ENCODE measurements at places on chromosomes 7 and 10.

GRCh38 chr10:11638055-11638698, 26.7 kb upstream of the USP6NL start:
- DNase-seq, result no peak

DNA sequence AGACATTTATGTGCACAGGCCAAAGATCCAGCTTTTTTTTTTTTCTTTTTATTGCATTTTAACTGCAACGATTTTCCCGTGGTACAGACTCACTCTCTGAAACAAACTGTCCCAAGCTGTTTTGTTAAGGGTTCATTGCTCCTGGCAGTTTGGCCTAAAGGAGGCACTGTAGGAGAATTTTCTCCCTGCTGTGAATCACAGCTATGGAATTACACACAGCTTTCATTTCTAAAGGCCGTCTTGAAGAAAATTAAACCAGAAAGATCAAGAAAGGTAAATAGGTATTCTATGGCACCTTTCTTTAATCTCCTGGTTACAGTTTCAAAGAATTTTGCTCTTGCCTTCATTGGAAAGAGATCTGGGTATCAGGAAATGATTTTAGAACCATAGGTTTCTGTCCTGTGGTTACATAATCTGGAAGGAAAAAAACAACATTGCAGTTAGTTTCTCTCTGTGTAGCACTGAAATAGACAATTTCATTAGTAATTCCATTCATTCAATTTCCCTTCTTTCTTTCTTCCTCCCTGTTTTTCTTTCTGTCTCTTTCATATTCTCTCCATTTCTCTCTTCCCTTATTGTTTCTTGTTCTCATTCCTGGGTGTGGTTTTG, 51.2 kb downstream of the PDK4 start:
- peak; percentile 48 for DNase-seq

DNA sequence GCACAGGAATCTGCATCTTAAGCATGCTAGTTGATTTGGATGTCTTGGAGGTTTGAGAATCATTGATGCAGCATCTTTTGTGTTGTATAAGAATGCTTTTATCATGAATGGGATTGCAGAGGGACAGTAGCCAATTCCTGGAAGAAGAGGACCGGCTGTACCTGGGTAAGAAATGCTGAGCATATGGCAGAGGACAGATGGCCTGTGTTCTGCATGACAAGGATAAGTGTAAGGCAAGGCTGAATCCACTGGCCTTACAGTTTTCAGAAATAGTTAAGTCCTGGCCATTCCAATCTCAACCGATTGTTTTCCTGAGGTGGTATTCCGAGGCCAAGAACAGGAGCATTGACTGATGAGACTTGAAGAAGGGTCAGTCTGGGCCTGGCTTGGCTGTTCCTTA, 24.4 kb upstream of the KBTBD2 start:
- DNase-seq, result no peak

DNA sequence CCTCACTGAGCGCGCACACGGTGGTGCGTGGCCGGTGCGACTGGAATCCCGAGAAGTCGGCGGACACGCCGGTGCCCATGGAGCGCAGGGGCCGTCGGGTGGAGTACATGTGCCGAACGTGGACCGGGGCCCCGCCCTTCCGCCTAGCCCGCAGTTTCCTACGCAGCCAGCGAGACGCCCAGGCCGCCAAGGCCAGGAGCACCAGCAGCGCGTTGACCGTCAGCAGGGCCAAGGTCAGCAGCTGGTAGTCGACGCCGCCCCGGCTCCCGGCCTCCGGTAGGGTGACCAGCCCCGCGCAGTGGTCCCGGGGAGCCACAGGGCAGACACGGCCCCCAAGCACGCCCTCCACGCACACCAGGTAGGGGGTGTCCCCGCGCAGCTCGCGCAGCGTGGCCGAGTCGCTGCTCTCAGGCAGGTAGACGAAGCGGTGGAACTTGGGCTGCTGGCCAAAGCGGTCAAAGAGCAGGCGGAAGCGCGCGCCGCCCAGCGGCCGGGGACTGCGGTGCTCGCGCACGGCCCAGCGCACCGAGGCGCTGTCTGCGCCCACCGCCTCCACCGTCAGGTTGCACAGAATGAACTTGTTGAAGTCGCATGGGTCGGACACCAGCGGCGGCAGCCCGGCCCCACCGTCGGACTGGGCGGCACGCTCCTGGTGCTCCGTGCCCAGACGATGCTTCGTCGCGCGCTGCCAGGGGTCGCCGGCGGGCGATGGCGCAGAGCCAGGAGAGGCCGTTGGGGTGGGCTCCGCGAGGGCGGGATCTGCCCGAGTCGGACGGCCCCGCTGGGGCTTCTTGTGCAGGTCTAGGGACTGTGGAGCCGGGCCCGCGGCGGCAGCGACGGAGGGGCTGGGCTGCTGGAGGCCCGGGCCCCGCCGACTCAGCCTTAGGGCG, 2.2 kb downstream of the TRIL start:
- peak; percentile 42 for DNase-seq

DNA sequence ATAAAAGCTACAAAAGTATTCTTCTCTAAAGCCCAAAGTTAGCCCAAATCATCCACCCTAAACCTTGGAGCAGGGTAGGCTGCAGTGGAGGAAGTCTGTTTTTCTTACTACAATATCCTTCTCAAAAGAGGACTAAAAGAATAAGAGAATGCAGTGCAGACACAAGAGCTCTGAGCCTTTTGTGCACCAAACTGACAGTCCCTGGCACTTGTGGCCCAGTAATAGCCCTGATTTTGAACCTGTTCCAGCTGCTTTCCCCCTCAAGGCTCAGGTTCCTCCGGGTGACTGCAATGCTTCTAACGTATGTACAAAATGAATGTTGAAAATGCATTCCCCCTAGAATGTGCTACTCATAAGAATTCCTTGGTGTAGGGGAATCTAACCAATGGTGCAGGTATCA, 154.4 kb downstream of the JAZF1 start:
- DNase-seq, result no peak

GRCh38 chr10:22278441-22278782, 37.8 kb upstream of the COMMD3 start:
- no peak for DNase-seq

DNA sequence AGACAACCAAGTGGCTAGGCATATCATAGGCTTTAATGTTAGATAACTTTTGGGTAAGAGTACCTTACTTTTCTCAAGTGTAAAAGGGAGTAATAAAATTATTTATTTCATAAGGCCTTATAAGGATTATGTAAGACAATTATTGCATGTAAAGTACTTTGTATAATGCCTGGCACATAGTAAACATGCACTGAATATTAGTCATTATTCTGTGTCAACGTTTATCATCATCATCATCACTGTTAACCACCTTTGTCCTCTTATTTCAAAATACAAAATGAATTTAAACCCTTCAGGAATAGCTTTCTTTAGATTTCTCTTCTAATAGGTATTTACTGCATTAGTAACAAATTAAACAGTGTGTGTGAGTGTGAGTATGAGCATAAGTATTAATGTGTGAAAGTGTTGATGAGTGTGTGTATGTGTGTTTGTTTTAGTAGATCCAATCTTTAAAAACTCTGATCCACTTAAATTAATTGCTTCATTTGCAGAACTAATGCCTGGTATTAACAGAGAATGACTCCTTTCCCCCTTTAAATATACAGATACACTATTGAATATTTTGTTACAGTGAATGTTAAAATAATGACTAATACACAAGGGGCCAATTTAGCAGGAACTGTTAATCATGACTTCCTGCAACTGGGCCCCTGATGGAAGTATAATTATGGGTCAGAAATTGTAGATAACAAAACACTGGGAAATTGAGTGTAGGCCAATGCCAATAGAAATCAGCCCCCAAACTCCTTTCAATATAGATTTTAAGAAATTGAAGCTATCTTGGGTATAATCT, 213.3 kb upstream of the FZD8 start:
- no peak for DNase-seq

GRCh38 chr7:144885478-144885877, 49.6 kb upstream of the TPK1 start:
- DNase-seq, result no peak

GRCh38 chr7:38452681-38453108, 178.5 kb downstream of the AMPH start:
- DNase-seq, result peak; percentile 72

DNA sequence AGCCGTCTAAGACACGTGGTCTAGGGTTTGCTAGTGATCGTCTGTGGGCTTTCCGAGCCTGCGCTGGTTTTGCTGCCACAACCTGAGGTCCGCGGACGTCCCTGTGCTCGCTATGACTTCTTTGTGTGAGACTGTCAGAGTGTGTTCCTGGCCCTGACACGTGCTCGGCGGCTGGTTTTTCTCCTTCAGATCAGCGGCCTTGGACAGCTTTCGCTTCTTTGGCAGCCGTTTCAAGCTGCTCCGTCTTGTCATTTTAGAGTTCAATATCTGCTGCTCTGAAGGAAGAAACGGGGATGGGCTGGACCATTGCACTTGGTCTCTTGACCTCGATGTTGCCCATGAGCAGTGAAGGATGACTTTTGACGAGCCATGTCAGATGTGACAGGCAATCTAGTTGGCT, 147.3 kb downstream of the MGMT start:
- no peak for DNase-seq

DNA sequence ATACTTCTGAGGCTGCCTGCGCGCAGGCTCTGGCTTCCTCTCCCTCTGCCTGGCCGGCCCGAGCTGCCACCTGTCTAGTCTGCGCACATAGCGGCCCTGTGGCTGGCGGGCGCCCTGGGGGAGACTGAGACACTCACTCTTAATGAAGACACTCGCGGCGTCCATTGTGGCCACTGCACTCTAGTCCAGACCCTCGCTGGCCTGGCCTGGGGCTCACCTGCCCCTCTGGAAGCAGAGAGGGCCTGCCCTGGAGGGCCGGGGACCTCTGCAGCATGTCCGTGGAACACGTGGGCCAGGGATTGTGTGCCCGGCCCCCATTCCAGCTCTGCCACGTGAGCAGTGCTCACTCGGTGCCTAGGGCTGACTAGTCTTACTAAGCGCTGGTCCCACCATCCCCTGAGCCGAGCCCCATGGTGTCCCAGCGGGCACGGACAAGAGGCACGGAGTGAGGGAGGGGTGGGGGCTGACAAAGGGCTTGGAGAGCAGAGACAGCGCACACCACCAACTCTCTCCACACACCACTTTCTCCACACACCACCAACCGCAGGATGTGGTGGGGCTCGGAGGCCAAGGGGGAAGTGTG, 149.3 kb downstream of the ELFN1 start:
- no peak for DNase-seq

DNA sequence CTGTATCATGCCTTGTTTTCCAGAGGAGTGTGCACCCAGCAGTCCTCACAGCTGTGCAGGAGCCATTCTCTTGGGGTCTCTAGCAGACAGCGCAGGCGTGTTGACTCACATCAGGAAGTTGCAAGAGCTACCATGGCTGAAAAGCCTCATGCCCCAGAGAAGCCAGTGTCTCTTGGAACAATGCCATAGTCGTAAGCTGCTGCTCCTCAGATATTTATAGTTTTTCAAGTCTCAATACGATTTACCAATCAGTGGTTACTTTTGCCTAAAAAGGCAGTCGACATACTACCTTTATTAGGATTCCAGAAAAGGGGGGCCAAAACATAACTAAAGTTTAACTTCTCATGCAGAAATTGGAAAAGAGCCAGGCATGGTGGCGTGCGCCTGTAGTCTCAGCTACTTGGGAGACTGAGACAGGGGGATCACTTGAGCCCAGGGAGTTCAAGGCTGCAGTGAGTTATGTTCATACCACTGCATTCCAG, 407.7 kb downstream of the PARD3 start:
- DNase-seq, result peak; percentile 41

GRCh38 chr10:28587970-28588290, 55.0 kb downstream of the WAC start:
- DNase-seq, result peak; percentile 6

GRCh38 chr10:6578795-6579182, 1.3 kb downstream of the PRKCQ start:
- DNase-seq, result no peak

- no peak for DNase-seq
These were observed 182.0 kb upstream of the GHITM start for GRCh38 chr10:83957168-83957947.

- no peak for DNase-seq
These were observed 22.5 kb downstream of the SYPL1 start for GRCh38 chr7:106089647-106090046.

DNA sequence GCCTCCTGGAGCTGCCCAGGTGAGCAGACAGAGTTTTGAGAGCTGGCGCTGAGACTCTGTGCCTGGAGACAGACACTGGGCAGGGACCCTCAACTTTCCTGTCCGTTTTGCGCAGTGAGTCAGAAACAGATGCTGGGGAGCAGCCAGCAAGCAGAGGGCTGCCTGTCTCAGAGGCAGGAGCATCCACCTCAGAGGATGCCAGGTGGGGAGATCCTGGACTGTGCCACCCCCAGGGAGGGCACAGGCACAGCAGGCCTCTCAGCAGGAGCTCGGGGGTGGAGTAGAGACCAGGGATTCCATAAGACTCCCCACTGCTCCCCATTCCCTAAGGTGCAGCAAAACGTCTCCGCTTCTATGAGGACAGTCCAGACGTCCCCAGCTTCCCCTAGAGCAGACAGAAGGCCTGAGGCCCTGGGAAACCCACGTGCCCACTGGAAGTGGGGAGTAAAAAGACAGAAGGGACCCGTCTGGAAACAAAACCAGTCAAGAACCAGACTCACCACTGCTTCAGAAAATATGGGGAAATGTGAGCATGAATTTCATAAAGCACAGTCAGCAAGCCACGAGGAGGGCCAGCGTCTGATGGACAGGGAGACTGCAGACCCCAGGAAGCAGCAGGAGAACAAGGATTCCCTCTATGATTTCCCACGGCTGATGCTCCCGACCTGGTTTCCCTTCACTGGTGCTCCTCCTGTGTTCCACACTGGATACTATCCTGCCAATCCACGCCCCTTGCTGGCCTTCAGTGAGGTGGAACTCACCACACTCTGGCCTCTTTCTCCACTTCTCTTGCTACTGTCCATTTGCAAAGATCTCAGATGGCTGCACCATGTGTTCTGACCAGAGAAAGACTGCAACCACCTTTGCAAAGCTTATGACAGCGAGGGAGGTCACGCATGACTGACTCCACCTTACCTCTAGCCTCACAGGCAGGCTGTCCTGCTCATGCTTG, 151.3 kb upstream of the FAM20C start:
- no peak for DNase-seq

GRCh38 chr7:6575281-6576023, 1.8 kb upstream of the ZDHHC4 start:
- no peak for DNase-seq

GRCh38 chr7:119665796-119666195, 607.2 kb upstream of the KCND2 start:
- DNase-seq, result no peak

DNA sequence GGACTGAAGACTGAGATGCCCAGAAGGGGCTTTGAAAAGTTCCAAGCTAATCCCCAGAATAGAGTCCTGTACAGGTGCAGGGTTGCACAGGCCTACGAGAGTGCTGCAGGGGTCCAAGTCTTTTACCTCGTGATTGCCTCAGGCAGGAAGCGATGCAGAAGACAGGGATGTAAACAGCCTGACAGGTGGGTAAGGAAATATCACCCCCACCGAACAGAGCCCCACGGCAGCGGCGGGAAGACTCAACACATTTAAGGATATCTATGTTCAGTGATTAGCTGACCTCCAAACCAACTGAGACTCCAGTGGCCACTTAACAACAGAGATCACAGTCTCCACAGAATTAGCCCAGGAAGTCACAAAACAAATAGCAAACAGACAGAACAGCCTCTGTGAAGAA, 73.9 kb upstream of the VIPR2 start:
- no peak for DNase-seq
